NCI-H1436 treated with DMSO at 0.1 percent for 48 hours (cell line): ENCODE measurements at places on chromosomes 12 and 14.

DNA sequence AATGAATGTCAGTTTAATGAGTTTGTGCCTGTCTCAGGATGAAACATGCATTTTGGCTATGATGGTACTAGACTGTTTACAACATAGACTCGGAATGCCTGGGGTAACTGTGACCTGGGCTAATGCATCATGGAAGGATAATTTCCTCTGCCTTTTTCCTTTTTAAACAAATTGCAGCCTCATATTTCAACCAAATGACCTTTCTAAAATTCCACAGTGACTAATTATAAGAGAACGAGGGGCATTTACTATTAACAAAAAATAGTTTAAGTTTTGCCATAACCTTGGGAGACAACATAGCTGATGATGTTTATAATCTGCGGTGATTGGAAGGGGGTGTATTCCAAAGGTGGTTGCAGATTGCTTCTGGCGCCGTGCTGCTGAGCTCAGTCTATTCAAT is 1140.5 kb downstream of the GALC start:
- DNase-seq, result no peak

DNA sequence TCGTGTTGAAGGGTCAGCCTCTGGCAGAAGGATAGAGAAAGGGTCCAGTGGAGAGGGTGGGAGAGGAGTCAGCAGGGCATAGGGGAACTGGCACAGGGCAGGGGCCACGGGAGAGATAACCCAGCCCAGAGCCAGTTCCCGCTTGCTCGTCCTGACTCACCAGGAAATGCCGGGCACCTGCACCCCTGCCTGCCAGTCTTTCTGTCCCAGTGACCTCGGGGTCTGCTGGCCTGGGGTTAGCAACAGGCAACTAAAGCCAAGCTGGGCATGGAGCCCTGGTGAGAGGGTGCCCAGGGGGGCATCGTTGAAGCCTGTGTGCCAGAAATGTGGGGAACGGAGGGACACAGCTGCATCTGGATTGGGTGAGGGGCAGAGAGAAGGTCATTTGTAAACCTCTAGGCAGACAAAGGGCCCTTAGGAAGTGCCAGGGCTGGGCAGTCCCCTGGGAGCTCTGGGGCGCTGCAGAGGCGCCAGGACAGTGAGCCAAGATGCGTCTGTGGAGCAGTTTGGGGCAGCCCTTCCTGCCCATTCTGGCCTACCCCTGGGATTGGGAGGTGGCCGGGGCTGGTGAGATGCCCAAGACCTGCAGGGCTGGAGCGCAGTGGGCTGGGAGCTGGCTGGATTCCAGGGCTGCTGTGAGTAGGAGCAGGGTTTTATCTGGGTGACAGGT is 5.5 kb downstream of the TNFAIP2 start:
- DNase-seq, result no peak

DNA sequence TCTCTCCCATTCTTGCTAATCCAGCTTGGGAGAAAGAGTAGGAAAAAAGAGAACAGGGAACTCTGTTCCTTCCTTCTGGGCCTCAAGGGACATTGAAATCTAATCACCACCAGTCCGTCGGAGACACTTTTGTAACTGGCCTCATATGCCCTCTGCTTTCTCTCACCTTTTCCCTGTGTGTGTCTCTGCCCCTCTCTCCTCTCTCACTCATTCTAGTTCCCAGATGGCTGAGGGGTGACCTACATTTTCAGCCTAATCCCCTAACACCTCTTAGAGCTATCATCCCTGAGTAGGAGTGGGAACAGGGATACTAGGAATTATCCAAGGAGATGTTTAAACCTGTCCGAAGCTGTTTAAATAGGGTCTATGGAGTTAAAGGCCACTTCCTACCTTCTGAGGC is 8.9 kb upstream of the PCK2 start:
- DNase-seq, result no peak

DNA sequence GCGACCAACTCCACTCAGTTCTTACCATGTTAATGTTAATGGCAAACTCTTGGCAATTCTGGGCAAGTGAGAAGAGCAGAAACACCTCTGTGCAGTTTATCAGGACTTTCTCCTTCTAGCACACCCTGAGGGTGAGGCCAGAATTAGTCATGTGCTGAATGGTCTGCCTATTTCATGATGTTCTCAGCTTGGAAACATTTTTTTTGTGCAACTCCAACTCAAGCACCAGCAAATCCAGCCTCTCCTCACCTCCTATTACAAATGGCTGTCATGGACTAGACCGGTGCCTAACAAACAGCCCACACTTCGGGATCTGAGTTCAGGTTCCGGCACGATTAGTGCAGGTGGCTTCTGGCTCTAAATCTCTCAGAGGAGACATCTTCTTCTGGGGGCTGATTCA is 246.0 kb downstream of the ZFP36L1 start:
- DNase-seq, result no peak

DNA sequence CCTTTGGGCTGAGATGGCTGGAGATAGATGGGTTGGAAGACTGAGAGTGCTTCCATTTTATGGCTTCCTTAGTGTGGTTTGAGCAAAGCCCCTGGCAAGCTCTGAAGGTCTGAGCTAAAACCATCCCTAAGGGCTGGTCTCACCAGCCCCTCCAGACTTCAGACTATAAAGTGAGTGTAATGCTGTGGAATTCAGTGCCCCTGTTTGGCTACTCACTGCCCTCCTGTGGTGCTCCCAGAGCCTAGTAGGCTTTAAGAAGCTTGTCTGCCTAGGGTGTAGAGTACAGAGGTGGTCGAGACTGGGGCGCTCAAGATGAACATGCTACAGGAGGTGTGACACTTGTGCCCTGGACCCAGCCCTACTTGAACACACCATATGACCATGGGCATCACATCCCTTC is 246.7 kb upstream of the FKBP4 start:
- DNase-seq, result no peak

- no peak for DNase-seq
These were observed 689.6 kb upstream of the SEL1L start for GRCh38 chr14:82223276-82223675.

GRCh38 chr14:60095781-60096450 is 4.2 kb downstream of the PCNX4 start:
- DNase-seq, result peak; percentile 15

- peak; percentile 9 for DNase-seq
These were observed 9.8 kb upstream of the PNMA1 start for GRCh38 chr14:73723797-73724661.

GRCh38 chr14:86639146-86639545 is 1109.2 kb downstream of the FLRT2 start:
- no peak for DNase-seq

DNA sequence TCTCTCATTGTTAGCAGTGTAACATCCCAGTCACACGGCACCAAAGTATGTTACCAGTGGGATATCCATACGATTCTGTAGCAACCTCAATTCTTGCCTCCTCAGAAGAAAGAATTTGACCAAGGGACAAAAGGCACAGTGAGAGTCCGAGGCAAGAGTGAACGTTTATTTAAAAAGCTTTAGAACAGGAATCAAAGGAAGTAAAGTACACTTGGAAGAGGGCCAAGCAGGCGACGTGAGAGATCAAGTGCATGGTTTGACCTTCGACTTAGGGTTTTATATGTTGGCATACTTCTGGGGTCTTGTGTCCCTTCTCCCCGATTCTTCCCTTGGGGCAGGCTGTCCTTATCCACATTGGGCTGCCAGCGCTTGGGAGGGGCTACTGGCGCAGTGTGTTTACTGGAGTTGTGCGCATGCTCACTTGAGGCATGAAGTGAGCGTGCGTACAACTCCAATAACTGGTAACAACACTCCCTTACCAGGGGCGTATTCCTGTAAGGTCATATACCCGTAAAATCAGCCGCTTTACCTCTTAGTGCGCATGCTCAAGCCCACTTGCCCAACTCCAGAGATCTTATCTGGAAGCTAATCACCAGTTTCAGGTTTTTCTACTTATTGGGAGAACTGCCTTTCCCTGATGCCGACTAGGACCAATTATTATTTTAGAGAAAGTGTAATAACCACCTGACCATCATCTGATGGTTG is 71.7 kb downstream of the FAR2 start:
- no peak for DNase-seq

DNA sequence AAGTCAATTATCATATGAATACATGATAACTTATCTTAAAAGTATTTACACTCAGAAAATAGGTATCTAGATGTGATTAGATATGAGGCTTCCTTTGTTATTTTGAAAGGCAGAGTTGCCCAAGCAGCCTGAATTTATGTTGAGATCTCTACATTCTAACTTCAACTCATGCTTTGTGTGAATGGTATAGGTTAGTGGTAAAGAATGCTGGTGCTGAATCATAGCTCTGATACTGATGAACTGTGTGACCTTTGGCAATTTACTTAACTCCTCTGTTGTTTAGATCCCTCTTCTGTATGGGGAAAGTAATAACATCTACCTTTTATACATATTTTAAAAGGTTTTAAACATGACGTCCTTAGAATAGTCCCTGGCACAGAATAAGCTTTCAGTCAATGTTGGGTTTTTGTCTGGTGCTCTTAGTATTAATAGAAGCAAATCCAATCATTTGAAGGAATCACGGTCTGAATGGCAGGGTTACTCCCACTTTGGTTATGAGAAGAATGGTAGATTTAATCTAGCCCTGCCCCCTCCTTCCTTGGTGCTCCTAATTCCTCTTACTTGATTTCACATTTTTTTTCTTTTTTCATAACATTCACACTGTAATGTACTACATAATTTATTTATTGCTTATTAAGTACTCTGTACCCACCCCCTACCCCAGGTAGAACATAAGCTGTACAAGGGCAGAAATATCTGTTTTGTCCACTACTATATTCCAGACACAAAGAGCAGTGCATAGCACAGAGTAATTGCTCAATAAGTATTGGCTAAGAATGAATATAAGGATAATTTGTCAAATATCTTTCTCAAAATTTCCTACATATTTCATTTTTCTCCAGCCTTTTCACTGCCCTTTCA is 203.3 kb upstream of the KRR1 start:
- DNase-seq, result no peak

DNA sequence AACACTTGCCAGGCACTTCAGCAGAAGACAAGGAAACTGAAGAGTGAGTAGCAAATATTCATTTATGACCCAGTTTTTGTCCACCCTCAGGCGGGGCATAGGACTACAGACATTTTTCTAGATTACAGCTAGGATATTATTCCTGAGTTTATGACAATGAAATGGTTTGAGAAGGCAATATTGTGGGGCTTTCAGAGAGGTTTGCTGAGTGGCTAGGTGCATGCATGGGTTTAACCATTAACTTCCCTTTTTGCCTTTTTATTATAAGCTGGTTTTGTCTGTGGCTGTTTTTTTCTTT is 104.0 kb upstream of the BCAT1 start:
- DNase-seq, result no peak

DNA sequence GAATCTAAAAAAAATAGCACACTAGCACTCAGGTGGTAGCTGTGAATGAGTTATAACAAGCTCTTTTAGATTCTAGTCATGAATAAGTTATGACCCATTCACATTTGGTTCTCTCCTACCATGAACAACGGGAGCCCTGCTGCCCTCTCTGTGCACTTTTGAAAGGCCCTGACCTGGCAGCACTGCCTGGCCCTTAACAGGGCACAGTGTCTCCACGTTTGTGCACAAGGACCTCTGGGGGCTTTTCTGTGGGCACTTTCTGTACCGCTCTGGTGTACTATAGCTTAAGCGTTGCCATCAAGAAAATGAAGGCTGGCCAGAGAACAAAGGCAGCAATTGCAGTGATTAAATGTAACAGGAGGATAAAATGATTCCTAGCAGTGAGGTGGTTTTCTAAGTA is 21.2 kb downstream of the CCDC92 start:
- peak; percentile 26 for DNase-seq

- DNase-seq, result no peak
These were observed 121.2 kb upstream of the DAAM1 start for GRCh38 chr14:59067127-59067894.

- DNase-seq, result no peak
These were observed 94.3 kb upstream of the ETV6 start for GRCh38 chr12:11555195-11555594.

GRCh38 chr12:50240792-50241114 is 42.6 kb downstream of the LIMA1 start:
- no peak for DNase-seq

DNA sequence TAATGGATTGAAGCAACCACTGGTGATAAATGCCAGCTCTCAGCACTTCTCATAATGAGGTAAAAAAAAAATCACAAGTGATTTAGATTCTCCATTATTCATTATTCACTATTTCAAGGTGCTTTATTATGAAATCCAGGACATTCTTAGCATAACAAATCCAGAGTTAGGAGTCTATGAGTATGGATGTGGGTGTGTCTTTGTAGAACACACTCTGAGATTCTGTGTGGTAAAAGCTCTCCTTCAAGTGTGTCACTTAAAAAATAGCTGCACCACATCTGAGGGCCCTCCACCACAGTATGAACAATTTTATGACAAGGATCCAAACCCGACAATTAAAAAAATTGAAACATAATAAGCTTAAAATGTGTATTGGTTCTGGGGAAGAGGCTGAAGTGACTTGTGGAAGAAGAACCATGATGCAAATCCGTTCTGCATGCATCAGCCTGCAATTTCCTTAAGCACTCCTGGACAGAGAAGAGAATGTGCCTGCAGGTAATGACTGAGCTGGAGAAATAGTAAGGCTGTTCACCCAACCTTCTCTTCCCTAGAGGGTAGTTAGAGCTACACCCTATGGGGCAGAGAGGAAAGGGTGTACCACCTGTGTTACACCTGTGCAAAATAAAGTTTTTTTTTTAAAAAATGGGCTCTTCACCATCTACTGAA is 488.5 kb upstream of the MGAT4C start:
- no peak for DNase-seq

- DNase-seq, result no peak
These were observed 12.8 kb upstream of the FGF23 start for GRCh38 chr12:4392223-4392742.
